ENCODE measurements at places on chromosomes 2 and 18.

GRCh38 chr2:9336241-9336575, 87.1 kb downstream of the ITGB1BP1 start:
- peak; percentile 68 for DNase-seq

- no peak for DNase-seq
These were observed 76.7 kb downstream of the EMILIN2 start for GRCh38 chr18:2923464-2923863.

GRCh38 chr2:200538139-200538538, 12.1 kb downstream of the SGO2 start:
- DNase-seq: no peak

DNA sequence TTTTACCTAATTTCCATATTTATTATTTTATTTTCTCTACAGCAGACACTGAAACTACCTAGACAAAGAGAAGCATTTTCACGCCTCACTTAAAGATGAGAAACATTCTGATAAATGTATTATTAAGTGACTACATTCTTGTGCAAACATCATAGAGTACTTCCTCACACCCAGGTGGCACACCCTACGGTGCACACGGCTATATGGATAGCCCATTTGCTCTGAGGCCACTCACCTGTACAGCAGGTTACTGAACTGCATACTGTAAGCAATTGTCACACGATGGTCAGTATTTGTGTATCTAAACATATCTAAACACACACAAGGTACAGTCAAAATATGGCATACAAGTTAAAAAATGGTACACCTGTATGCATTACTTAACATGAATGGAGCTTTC, 481.4 kb downstream of the CMPK2 start:
- DNase-seq: no peak

DNA sequence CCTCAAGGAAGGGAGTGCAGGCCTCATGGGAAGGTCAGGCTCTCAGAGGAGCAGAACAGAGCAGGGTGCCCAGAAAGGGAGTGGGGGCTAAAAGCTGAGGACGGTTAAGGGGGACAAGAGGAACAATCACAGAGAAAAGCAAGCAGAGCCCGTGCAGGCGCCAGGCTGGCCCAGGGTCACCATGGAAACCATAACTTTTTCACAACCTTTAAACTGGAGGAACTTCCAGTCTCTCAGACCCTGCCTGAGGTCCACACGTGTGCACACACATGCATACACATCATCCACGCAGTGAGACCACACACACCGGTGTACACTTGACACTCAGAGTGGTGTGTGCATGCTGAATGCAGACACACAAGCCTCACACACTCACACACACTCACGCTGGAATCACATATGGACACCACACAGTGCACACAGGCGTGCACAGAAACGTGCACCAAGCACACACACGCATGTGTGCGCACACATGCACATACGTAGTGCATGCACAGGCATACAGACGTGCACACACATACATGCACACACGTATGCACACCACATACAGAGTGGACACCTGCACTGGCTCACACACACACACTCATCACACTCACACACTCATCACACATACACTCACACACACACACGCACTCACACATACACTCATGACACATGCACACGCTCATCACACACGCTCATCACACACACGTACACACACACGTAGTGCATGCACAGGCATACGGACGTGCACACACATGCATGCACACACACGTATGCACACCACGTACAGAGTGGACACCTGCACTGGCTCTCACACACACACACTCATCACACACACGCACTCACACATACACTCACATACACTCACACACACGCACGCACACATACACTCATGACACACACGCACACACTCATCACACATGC, 37.2 kb upstream of the SNED1 start:
- DNase-seq: no peak

DNA sequence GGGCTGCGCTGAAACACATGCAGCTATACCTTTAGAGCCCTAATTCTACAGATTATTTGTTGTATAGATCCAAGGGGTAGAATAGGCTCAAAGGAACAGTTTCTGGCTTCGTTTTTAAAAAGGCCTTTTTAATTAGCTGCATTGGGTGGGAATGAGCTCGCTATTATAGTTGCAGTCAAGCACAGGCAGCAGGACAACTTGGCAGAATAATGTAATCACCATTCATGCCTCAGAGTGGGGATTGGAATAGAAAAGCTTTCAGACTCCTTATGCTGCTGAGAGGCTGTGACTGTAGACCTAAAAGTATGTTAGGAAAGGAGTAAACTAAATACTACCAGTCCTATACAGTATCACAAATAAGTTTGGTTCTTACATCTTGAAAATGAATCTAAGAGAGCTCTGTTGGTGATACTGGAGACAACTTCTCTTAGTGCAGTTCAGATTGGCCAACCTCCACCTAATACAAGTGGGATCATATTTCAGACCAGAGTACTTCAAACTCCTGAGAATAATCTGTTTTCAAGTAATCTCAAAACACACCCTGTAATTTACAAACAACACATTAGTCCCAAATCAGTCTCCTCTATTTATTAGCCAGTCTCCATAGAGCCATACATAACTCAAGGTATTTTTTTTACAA, 121.4 kb downstream of the ANTXR1 start:
- DNase-seq: peak; percentile 44

- DNase-seq: no peak
These were observed 228.2 kb downstream of the DOK6 start for GRCh38 chr18:69628774-69629359.

DNA sequence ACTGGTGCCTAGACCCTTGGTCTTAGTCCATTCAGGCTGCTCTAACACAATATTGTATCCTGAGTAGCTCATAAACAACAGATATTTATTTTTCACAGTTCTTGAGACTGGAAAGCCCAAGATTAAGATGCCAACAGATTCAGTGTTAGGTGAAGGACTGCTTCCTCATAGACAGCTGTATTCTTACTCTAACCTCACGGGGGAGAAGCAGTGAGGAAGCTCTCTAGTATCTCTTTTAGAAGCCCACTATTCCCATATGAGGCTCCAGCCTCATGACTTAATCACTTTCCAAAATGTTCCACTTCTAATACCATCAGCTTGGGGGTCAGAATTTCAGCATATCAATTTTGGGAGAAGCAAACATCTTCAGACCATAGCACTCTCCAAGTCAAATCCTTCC, 833.4 kb downstream of the LRRTM4 start:
- DNase-seq: no peak

DNA sequence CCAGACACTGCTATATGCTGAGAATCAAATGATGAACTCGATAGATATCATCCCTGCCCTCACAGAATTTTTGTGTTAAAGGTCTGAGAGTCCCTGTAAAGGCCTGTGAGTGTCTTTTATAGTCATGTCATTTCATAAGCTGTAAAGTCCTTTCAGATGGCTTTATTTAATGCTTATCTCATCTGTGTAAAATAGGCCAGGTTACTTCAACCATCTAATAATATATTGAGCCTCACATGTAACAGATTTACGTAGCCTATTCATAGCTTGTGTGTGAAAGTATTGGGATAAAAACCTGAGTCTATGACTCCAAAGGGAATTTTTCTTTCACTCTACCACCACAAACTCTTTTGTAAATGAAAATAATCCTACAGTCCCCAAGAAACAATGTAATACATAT, 672.0 kb upstream of the SYT4 start:
- DNase-seq: no peak

- no peak for DNase-seq
These were observed 170.6 kb downstream of the FIGN start for GRCh38 chr2:163565192-163565591.

GRCh38 chr2:99697811-99698568, 208.2 kb upstream of the REV1 start:
- DNase-seq: peak; percentile 66

GRCh38 chr2:105755895-105756294, 11.2 kb downstream of the NCK2 start:
- DNase-seq: no peak

DNA sequence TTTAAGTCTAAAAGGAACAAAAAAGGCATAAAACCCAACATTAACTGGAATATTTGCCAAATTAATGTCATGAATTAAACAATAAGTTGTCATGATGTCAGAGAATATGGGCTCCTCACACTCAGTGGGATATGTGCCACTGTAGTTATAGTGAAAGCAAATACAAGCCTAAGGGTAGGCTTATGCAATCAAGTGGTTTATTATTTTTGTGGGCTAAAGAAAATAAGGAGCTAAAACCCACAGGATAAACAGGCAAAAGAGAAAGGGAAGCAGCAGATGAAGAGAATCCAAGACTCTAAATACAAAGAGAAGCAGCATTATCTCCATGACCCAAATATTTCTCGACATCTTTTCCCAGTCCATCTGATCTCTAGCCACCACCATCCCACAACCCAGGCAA, 17.5 kb downstream of the YWHAQ start:
- peak; percentile 86 for DNase-seq

DNA sequence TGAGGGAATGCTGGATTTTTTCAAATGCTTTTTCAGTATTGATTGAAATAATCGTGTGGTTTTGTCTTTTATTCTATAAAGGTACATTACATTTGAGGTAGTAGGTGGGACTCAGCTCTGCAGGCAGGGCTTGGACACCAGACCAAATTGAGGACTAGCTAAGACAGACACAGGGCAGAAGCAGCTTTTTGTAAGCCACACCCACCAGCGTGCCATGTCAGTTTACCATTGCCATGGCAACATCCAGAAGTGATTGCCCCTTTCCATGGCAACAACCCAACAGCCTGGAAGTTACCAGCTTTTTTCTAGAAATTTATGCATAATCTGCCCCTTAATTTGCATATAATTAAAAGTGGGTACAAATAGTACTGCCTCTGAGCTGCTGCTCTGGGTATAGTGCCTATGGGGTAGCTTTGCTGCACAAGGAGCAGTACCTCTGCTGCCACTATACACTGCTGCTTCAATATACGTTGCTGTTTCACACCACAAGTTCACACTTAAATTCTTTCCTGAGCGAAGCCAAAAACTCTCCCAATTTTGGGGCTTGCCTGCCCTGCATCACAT, 23.6 kb upstream of the VWA3B start:
- DNase-seq: no peak
